ENCODE measurements at places on chromosomes 12 and 14.

- no peak for DNase-seq
Observed at GRCh38 chr12:15726027-15726877, 62.9 kb downstream of the EPS8 start.

DNA sequence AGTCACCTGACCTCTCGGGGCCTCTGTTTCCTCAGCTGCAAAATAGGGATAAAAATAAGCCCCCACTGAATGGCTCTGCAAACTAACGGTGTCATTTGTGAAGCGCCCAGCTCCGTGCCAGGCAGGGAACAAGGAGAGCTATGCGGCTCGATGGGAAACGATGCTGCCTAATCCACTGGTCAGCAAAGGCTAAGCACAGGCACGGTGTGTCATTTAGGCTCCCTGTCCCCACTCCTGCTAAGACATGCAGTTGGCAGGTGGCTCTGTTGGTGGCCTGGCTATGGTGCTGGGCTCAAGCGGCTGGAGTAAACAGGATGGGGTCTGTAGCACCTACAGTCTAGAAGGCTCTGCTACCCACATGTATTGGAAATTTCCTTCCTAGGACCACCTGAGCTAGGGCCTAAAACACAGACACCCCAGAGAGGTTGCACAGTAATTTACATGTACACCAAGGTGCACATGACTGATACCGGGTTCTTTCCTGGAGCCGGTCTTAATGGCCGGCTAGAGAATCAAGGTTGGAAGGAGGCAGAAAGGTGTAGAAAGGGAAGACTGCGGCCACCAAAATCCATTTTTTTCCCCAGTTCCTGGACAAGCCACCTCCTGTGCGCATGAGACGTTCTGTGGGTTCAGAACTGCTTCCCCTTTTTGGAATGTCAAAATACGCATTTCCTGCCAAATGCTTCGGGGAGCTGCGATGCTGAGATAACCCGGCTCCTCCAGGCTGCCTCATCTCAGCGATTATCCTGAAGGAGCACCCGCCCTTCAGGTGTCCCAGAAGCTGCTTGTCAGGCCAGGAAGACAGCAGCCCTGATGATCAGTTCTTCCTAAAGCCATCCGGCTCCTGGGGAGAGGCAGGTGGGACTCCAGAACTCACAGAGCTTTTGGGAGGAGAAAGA, 1.0 kb downstream of the CACNA2D4 start:
- no peak for DNase-seq

DNA sequence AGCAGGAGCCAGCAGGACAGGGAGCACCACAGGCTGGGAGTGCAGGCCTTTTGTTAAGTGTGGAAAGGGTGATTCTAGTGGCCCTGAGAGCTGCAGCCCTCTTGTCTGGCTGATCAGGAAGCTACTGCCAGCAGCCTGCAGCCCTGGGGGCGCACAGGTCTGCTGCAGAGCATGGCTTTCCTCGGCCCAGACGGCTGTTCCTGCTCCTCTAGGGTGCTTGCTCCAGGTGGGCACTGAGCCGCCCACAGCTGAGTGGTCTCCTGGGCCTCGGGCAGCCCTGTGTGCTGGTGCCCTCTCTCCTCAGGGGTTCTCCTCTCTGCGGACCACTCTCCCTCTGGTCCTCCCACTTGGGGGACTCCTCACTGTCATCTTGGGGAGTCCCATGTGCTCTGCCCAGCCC, 18.9 kb downstream of the CCDC88C start:
- no peak for DNase-seq

GRCh38 chr14:76950055-76951020, 78.2 kb downstream of the IRF2BPL start:
- DNase-seq: no peak

DNA sequence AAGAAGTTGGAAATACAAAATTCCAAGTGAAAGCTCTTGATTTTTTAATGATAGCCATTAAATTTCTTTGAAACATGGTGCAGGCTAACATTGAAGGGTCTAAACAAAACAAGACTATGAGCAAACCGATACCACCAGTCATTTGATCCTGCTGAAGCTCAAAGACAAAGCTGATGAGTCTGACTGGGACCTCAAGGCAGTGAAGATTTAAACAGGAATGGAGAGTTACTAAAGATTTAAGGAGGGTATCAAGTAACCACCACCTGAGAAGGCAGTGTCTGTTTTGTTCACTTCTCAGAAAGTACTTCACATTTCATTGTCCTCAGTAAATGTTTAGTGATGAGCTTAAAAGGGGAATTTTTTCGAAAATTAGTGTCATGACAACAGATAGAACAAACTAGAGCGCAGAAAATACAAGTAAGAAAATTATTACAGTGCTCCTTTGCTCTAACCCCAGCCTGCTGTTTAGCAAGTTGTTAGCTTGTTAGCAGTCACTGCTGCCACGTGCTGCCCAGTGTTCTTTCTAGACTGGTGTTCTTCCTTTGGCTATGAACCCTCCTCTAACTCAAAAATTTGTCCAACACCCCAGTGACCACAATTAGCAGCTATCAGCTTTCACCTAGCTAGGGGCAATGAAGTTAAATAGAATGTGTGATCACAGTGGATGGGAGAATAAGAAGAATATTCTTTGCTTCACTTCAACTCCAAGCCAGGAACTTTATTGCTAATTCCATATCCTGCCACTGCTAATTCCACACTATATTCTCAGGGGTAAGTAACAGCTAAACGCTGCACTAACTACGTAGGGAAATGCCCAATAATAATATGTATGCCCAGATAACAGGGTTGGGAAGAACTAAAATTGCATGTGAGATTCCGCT, 41.1 kb downstream of the YAF2 start:
- no peak for DNase-seq

GRCh38 chr14:71114565-71114964, 207.3 kb downstream of the PCNX1 start:
- DNase-seq: no peak

- DNase-seq: no peak
Observed at GRCh38 chr14:70114621-70115156, 74.1 kb downstream of the SLC8A3 start.
